ENCODE measurements at places on chromosomes 3 and 15. TPM values are rescaled to one million over a fixed set of nuclear protein-coding genes. Genes with fewer than 3 reads are reported as not detected.

SLC27A2 gene
- total RNA-seq: 8.8 TPM

TXNRD3 gene
- 1.5 TPM for total RNA-seq

XCR1 gene
- not detected for total RNA-seq

ZBTB20 gene
- total RNA-seq: 31.3 TPM

CCDC39 gene
- not detected for total RNA-seq
